Small intestine (tissue), 16 donors: ENCODE measurements at places on chromosomes 16 and 17. TPM values are rescaled to one million over a fixed set of nuclear protein-coding genes. Genes with fewer than 3 reads are reported as not detected.

DNA sequence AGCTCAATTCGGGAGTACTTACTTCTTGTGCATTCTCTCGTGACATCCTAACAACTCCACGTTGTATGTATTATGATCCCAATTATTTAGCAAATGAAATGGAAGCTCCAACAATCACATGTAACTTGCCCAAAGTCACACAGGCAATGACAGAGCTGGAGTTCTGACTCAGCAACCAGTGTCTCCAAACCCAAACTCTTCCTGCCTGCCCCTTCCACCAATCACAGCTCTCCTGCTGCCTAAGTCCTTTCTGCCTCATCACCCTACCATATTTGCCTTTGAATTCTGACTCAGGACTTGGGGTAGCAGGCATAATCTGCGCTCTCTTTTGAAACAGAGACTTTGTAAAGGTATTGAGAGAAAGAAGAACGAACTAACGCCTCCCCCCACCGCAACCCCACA lies 245.2 kb upstream of the MAF start:
- no peaks in the 10 kb centered on the region for H3K27me3 ChIP-seq
- no peaks in the 10 kb centered on the region for H3K36me3 ChIP-seq
- DNase-seq: no peak
- H3K4me3 ChIP-seq: no peak overlapping the region
- H3K4me1 ChIP-seq: peaks cover 1% of the 10 kb centered on the region

GRCh38 chr17:74520790-74521480 lies 10.3 kb downstream of the CD300LB start:
- no peaks in the 10 kb centered on the region for H3K4me1 ChIP-seq
- H3K4me3 ChIP-seq: no peak overlapping the region
- no peaks in the 10 kb centered on the region for H3K36me3 ChIP-seq
- DNase-seq: no peak

DNA sequence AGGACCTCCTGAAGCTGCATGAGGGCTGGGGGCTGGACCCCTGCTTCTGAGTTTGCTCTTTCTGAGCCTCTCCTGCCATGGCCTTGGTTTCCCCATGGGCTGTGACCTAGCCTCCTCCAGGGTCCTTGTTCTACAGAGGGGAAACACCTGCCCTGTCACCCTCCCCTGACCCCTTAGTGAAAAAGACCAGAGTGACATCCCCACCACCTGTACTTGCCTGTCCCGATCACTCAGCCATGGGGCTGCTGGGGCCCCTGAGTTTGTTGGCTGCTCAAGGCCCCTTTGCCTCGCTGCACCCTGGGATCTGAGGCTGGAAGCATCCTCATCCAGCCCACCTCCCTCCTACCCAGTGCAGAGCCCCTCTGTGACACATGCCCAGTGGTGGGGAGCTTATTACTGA lies 800 bp downstream of the NOD2 start:
- peaks cover 14% of the 10 kb centered on the region for H3K4me1 ChIP-seq
- H3K36me3 ChIP-seq: no peaks in the 10 kb centered on the region
- no peak overlapping the region for H3K4me3 ChIP-seq
- no peak for DNase-seq

- peak overlapping the region; percentile 85 for H3K27ac ChIP-seq
- peaks cover 13% of the 10 kb centered on the region for H3K27me3 ChIP-seq
These were observed 4.0 kb downstream of the SRCIN1 start for GRCh38 chr17:38601539-38602351.

DNA sequence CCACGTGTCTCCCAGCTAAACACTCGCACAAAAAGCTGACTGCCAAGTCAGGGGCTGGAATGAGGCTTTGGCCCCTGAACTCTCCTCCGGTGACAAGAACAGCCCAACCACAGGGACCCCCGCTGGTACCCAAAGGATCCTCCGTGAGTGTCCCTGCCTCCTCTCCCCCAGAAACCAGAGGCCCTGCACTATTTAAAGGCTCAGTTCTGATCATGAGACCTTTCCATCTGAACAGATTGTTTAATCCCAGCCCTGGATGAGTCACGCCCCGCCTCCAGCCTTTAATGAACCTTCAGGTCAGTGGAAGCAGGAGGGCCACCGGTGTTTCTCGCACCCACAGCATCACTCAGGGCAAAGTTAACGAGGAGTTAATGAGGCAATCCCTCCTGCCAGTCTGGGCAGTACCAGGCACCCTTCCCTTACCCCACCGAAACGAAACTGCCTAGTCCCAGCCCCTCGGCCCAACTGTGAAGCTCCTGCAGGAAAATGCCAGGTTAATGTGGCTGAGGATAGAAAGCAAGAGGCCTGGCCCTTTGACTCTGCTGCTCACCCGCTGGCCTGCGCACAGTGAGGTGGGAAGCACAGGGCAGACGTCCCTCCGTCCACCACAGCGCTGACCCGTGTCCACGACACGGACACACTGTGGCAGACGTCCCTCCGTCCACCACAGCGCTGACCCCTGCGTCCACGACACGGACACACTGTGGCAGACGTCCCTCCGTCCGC lies 32.4 kb downstream of the TIMM22 start:
- H3K27me3 ChIP-seq: no peaks in the 10 kb centered on the region
- H3K4me1 ChIP-seq: no peaks in the 10 kb centered on the region
- H3K4me3 ChIP-seq: no peak overlapping the region
- H3K36me3 ChIP-seq: peaks cover 7% of the 10 kb centered on the region
- no peak overlapping the region for H3K27ac ChIP-seq

DNA sequence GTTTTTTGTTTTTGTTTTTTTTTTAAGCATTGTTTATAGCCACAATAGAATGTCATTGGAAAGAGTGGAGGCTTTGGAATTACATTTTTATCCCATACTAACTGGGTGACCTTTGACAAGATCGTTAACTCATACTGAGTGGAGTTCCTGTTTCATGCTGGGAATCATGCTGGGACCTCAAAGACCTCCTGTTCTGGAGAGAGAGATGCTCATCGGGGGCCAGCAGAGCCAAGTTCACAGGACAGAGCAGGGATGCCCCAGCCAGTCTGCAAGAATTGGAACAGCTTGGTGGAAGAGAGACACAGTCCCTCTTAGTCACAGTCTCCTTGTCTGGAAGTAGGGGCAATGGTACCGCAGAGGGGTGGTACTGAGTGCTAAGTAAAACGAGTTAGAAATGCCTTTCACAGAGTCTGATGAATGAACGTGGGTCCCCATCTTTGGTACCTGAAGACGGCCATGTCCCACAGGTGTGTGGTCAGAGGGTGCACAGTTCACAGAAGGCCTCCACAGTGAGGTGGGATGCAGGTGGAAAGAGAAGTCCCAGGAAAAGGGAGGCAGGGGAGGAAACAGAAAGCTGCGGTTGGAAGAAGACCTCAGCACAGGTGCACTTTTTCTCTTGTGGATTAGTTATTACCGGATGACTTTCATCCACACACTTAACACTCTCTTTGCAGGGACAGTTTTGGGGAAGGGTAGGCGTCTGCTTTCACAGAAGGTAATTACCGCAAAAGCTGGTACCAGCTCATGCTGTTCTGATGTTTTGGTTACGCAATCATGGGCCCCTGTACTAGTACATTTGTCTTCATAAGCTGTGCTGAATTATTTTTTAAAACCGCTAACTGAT lies 147.8 kb downstream of the PRKCA start:
- H3K27ac ChIP-seq: no peak overlapping the region
- H3K4me1 ChIP-seq: peaks cover 14% of the 10 kb centered on the region
- H3K36me3 ChIP-seq: peaks cover 8% of the 10 kb centered on the region
- H3K4me3 ChIP-seq: no peak overlapping the region
- no peak for DNase-seq

DNA sequence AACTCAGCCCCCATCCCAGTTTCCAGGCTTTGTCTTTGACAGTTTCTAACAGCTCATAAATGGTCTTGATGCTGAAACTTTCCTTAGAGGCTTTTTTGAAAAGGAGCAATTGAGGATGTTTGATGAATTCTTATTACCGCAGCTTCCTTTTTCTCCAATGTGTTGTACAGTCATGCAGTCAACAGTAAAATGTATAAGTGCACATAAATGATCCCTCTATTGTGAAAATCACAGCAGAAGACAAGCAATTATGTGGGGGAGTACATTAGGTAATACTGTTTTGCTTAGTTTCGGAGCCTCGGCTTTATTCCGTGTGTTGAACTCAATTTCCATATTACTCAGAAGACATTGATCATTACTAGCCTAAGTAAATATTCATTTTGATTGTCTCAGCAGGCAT lies 673.7 kb downstream of the CDH8 start:
- DNase-seq: no peak
- H3K36me3 ChIP-seq: no peaks in the 10 kb centered on the region
- H3K27ac ChIP-seq: no peak overlapping the region
- H3K4me3 ChIP-seq: no peak overlapping the region

Gene TRIM37
- 5.6 TPM for polyA plus RNA-seq

Gene ABCC11
- polyA plus RNA-seq: 0.22 TPM

DNA sequence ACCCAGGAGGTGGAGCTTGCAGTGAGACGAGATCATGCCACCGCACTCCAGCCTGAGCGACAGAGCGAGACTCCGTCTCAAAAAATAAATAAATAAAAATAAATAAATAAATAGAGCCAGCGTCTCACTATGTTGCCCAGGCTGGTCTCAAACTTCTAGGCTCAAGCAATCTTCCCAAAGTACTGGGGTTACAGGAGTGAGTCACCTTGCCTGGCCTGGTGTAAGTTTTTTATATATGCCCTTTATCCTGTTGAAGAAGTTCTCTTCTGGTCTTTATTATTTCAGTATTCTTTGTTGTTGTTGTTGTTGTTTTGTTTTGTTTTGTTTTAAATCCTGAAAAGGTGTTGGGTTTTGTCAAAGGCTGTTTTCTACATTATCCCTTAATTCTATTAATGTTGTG lies 30.1 kb upstream of the ABCC1 start:
- no peaks in the 10 kb centered on the region for H3K4me1 ChIP-seq
- H3K36me3 ChIP-seq: no peaks in the 10 kb centered on the region
- H3K4me3 ChIP-seq: no peak overlapping the region
- no peaks in the 10 kb centered on the region for H3K27me3 ChIP-seq
- no peak for DNase-seq

Gene RUNDC3A
- 1.1 TPM for polyA plus RNA-seq

GRCh38 chr17:21278450-21279197 lies 5.9 kb upstream of the MAP2K3 start:
- DNase-seq: peak; percentile 86
- H3K27me3 ChIP-seq: no peaks in the 10 kb centered on the region
- H3K27ac ChIP-seq: no peak overlapping the region
- H3K4me3 ChIP-seq: no peak overlapping the region
- H3K36me3 ChIP-seq: no peaks in the 10 kb centered on the region

DNA sequence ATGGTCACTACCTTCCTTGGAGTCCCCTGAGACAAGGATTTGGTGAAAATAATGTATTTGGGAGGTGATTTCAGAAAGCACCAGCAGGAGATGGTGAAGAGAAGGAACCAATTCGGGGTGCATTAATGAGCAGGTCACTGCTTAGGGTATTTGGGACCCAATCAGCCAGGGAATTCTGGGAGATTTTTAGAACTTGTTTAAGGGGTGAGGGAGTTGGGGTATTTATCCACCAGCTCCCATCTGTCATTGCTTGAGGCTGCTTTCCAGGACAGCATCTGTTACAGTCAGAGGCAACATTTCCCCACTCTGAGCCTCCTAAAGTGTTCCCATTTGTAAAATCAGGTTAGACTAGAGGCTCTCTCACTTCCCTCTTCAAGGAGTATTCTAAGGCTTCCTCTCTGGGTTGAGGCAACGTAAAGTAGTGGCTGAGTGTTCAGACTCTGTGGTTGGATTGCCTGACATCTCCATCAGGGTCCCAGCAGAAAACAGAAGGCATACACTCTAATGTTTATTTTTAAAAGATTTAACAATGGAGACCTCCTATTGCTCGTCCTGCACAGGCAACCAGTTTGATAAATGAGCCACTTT lies 60.9 kb downstream of the CLEC19A start:
- H3K4me1 ChIP-seq: no peaks in the 10 kb centered on the region
- no peak overlapping the region for H3K27ac ChIP-seq
- H3K27me3 ChIP-seq: no peaks in the 10 kb centered on the region
- DNase-seq: no peak
- H3K4me3 ChIP-seq: no peak overlapping the region

- no peaks in the 10 kb centered on the region for H3K27me3 ChIP-seq
- no peaks in the 10 kb centered on the region for H3K4me1 ChIP-seq
- H3K4me3 ChIP-seq: no peak overlapping the region
- DNase-seq: no peak
- H3K36me3 ChIP-seq: no peaks in the 10 kb centered on the region
- H3K27ac ChIP-seq: no peak overlapping the region
These were observed 48.4 kb upstream of the SKAP1 start for GRCh38 chr17:48478224-48479013.

- no peaks in the 10 kb centered on the region for H3K27me3 ChIP-seq
- no peaks in the 10 kb centered on the region for H3K36me3 ChIP-seq
- DNase-seq: no peak
- H3K27ac ChIP-seq: no peak overlapping the region
- no peak overlapping the region for H3K4me3 ChIP-seq
These were observed 38.3 kb upstream of the HSBP1 start for GRCh38 chr16:83769397-83770008.

- no peaks in the 10 kb centered on the region for H3K4me1 ChIP-seq
- peaks cover 6% of the 10 kb centered on the region for H3K27me3 ChIP-seq
- H3K27ac ChIP-seq: no peak overlapping the region
- H3K4me3 ChIP-seq: no peak overlapping the region
- no peaks in the 10 kb centered on the region for H3K36me3 ChIP-seq
These were observed 23.1 kb upstream of the C16orf78 start for GRCh38 chr16:49350265-49351095.

Gene CDH1
- 119 TPM for polyA plus RNA-seq

Gene CAVIN1
- 81.0 TPM for polyA plus RNA-seq

DNA sequence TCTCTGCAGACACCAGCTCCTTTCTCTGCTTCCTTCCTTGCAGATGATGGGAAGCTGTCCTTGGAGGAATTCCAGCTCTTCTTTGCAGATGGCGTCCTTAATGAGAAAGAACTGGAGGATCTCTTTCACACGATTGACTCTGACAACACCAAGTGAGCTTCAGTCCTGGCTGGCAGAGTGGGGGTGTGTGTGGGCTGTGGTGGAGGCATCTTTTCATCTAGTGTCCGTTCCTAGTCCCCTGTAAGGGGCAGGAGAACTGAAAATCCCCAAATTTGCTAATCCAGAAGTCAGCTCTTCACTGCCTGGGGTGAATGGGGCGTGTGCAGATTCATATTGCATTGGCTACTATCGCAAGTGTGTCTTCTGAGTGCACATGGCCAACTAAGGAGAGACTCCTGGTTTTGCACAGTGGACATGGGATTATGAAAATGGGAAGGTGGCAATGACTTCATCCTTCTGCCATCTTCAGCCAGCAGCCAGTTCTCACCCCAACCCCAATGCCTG lies 10.4 kb downstream of the NECAB2 start:
- H3K27me3 ChIP-seq: no peaks in the 10 kb centered on the region
- H3K4me3 ChIP-seq: no peak overlapping the region
- DNase-seq: no peak
- H3K36me3 ChIP-seq: no peaks in the 10 kb centered on the region
- no peaks in the 10 kb centered on the region for H3K4me1 ChIP-seq
- no peak overlapping the region for H3K27ac ChIP-seq

Gene GDPD1
- 4.0 TPM for polyA plus RNA-seq

DNA sequence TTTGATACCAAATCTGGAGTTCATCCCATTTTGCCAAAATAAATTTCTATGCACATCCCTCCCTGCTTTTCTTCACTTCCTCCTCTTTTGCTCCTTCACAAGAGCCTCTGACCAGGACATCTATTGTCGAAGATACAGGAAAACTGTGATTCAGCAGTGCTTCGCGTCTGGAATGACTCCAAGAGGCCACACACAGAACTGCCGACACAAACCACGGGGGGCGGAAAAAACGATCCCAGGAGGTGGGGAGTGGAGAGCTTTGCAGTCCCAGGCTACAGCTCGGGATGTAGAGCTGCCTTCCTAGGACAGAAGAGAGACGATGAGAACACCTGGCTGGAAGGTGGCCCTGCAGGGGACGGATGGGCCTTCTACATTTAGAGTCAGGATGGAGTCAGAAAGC lies 102.8 kb downstream of the XYLT1 start:
- H3K4me1 ChIP-seq: peaks cover 21% of the 10 kb centered on the region
- DNase-seq: no peak
- no peaks in the 10 kb centered on the region for H3K36me3 ChIP-seq
- no peak overlapping the region for H3K27ac ChIP-seq
- no peaks in the 10 kb centered on the region for H3K27me3 ChIP-seq
